ENCODE measurements at places on chromosomes 7 and 10. TPM values are rescaled to one million over a fixed set of nuclear protein-coding genes. Genes with fewer than 3 reads are reported as not detected.

DNA sequence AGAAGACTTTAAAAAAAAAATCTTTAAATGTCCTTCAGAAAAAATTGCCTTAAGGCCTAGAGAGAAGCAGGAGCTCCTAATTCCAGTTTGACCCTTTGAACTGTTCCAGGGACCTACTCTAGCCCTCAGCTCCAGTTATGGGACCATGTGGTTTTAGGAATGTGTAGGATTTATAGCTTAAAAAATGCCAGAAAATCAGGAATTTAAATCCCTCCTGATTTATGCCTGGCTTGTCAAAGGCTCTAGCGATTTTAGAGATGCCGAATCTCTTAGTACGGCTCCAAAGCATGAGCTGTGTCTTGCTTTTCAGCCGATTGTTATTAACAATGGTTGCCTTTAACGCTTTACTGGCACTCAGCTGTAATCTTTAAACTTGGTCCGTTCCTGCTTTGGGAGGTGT is 130.6 kb upstream of the NPVF start:
- no peak for DNase-seq

DNA sequence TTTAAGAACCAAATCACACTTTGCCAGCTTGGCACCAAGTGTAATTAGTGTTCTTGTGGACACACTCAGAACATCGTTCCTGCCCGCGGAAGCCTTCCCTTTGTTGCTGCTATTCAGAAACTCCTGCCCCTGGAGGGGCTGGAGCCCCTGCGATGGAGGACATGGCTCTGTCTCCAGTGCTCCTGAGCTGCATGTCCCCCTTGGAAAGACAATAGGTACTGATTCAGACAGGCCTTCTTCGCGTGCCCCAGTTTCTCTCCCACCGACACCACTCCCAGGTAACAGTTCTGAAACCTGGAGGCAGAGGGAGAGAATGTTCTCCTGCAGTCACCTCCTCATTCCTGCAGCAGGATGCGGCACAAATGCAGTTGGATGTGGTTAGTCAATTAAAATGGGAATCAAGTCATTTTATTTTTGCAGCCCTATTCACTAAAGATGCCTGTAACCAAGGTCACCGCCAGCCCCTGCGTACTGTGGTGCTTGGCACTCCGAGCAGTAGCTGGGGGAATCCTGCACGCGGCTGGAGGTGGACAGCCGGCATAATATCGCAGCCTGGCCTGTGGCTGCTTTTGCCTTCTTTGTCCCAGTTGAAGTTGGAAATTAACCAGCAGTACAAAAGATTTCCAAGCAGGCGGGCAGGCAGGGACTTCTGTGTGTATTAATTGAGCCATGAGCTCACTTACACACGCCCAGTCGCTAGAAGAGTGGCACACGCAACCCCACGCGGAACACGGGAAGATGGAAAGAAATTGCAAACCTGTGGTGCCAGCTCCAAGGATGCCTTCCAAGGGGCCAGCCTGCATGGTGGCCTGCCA is 205.7 kb downstream of the EBF3 start:
- no peak for DNase-seq

DNA sequence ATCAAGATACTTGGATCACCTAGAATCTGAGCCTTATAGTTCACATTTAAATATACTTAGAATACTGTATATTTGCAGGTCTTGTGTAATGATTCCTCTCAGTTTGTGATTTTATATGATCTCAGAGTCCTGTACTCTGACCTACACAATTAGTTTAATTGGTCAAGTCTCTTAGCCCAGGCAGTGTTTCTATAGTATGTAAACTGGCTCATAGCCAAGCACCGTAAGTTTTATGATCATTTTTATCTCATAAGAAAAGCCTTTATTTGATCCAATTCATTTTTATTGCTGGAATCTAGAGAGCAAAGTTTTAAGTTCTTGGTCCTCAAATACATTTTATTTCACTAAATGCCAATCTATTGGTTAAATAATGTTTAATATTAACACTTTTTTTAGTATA is 242.2 kb downstream of the MALRD1 start:
- DNase-seq, result no peak

DNA sequence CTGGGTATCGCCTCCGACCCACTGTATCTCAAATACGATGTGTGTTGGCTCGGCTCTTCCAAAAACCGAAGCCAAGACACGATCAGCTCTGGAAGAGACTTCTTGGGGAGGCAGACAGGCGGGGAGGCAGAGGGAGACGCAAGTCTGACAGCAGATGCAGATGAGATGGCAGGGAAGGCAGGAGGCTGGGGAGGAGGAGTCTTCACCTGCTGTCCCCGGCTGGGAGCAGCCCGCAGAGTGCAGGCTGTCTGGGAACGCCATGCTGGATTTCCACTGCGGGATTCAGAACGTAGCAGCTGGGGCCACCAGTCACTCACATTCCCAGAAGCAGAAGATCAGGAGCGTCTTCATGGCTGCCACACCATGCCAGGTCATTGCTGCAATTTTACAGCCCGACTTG is 29.4 kb downstream of the CTBP2 start:
- no peak for DNase-seq

DNA sequence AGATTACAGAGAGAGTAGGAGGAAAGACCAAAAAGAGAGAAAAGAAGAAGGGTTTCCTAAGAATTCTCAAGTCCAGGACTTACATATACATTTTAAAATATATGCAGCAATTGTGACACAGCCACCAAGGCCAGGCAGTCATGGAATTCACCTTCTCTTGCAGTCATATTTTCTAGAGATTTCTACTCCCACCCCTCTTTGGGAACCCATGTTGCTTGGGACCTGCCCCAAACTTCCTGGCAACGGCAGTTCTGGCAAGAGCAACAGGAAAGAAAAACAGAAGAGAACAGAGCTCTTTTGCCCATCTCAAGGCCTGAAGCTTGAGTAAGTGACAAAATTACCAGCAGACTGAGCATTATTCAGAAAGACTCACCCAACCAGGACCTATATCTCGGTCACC is 128.3 kb upstream of the ASAH2 start:
- DNase-seq, result no peak

- no peak for DNase-seq
Observed at GRCh38 chr7:72538147-72538546, 126.0 kb upstream of the CALN1 start.

DNA sequence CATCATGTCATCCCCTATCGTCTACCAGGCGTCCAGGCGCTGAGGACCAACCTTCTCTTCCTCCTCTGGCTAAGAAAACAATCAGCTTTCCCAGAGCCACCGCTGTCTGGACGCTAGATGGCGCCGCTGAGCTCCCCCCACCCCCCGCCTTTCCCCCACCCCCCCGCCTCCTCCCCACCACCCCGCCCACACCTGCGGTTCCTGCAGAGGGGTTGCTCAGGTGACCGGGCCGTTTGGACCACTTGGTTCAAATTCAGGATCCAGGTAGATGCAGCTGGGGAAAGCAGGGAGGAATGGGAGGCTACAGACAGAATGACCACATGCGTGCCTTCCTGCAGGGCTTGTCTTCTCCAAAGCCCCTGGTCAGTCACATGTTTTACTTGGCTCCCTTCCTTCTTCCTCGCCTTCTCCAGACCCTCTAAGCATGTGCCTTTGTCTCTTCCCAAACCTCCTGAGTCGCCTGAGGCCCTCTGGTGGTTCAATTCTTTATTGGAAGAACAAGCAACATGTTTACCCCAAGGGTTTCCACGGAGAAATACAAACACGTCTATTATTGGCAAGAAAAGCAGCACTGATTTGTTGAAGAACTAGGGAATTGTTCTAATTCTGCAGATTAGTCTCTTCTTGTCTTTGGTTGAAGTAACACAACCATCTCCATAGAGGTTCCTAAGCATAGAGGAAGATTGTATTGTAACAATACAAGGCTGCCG is 24.7 kb downstream of the AOC1 start:
- DNase-seq, result no peak

DNA sequence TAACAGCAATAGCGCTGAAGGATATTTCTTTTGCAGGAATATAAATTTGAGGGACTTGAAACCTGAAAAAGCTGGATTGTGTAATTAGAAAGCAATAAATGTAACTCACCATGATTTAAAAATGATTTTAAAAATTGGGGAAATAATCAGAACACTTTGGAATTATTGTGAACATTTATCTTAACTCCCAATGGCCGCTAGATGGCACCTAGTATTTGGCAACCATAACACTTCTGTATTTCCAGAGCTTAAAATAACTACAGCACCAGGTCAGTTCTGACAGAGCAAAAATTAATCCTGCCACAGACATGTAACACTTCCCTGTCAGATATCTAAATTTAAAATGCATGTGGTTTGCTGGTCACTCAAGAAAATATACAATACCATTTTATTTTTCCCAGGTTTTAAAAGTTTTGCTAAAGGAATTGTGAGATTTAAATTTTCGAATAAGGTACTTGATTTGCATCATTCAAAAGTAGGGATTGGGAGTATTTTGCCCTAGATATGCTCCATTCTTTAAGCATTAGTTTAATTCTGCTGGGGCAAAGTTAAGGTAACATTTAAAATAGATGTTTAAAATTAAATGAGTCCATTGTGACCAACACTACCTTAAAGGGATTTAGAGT is 144.5 kb downstream of the PPP1R3A start:
- no peak for DNase-seq

GNAT3 gene
- 5.8 TPM for total RNA-seq

SPAG6 gene
- 0.21 TPM for total RNA-seq

NPY4R2 gene
- not detected for total RNA-seq

All from GM12878 (cell line).